ENCODE measurements at places on chromosomes 12 and 14.

GRCh38 chr12:5586201-5586600 lies 154.3 kb downstream of the NTF3 start:
- H3K36me3 ChIP-seq: no peaks in the 10 kb centered on the region
- DNase-seq: no peak
- H3K27ac ChIP-seq: no peak overlapping the region
- no peaks in the 10 kb centered on the region for H3K27me3 ChIP-seq

DNA sequence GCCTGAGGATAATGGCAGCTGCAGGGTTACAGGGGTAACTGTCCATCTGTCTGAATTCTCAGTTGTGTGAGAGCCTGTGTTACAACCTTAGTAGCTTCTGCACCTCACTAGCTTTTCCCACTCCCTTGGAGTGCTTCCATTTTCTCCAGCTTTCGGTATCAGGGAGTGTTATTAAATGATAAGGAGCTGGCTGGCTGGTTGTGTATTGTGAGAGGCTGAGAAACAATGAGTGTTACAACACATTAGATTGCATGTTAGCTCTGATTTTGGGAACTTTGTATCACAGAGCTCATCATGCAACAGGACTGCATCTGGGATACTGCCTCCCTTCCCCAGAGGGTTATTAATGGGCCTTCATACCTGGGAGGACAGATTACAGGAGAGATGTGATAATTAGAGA lies 723.7 kb downstream of the DIO2 start:
- H3K4me1 ChIP-seq: no peaks in the 10 kb centered on the region
- H3K27ac ChIP-seq: no peak overlapping the region
- H3K36me3 ChIP-seq: no peaks in the 10 kb centered on the region
- no peak for DNase-seq

GRCh38 chr14:100402631-100403030 lies 79.5 kb downstream of the SLC25A47 start:
- H3K4me3 ChIP-seq: no peak overlapping the region
- DNase-seq: no peak
- no peaks in the 10 kb centered on the region for H3K4me1 ChIP-seq
- no peaks in the 10 kb centered on the region for H3K36me3 ChIP-seq
- no peaks in the 10 kb centered on the region for H3K27me3 ChIP-seq

GRCh38 chr12:52277486-52278245 lies 3.2 kb downstream of the KRT86 start:
- H3K36me3 ChIP-seq: no peaks in the 10 kb centered on the region
- H3K27me3 ChIP-seq: no peaks in the 10 kb centered on the region
- DNase-seq: no peak
- no peaks in the 10 kb centered on the region for H3K4me1 ChIP-seq
- H3K4me3 ChIP-seq: no peak overlapping the region
- H3K27ac ChIP-seq: no peak overlapping the region

- H3K27ac ChIP-seq: peak within 1 kb of the TSS; percentile 87
- H3K4me3 ChIP-seq: peak within 1 kb of the TSS; percentile 75
- H3K36me3 ChIP-seq: no peaks in the 10 kb centered on the region
- peak; percentile 69 for DNase-seq
- no peaks in the 10 kb centered on the region for H3K27me3 ChIP-seq
Observed at GRCh38 chr12:2959192-2959504, at the start of gene TEAD4. TEAD4 (plus strand) TSS chr12:2959397.

- DNase-seq: no peak
- no peak overlapping the region for H3K4me3 ChIP-seq
- H3K36me3 ChIP-seq: no peaks in the 10 kb centered on the region
- no peak overlapping the region for H3K27ac ChIP-seq
Observed at GRCh38 chr12:99146730-99147129, 500.8 kb upstream of the GARIN6 start.

GRCh38 chr12:78290606-78291345 lies 460.1 kb downstream of the NAV3 start:
- H3K4me3 ChIP-seq: no peak overlapping the region
- H3K27ac ChIP-seq: no peak overlapping the region
- DNase-seq: no peak
- H3K36me3 ChIP-seq: no peaks in the 10 kb centered on the region

- H3K27me3 ChIP-seq: no peaks in the 10 kb centered on the region
- DNase-seq: no peak
- H3K4me3 ChIP-seq: no peak overlapping the region
- H3K36me3 ChIP-seq: no peaks in the 10 kb centered on the region
Observed at GRCh38 chr14:64234877-64235651, 59.1 kb downstream of the ESR2 start.

GRCh38 chr14:93536945-93537344 lies 106.2 kb downstream of the UNC79 start:
- H3K4me1 ChIP-seq: no peaks in the 10 kb centered on the region
- H3K27ac ChIP-seq: no peak overlapping the region
- H3K36me3 ChIP-seq: no peaks in the 10 kb centered on the region
- H3K27me3 ChIP-seq: no peaks in the 10 kb centered on the region
- no peak for DNase-seq
- no peak overlapping the region for H3K4me3 ChIP-seq

- no peaks in the 10 kb centered on the region for H3K4me1 ChIP-seq
- no peak overlapping the region for H3K27ac ChIP-seq
- no peak overlapping the region for H3K4me3 ChIP-seq
- no peak for DNase-seq
- no peaks in the 10 kb centered on the region for H3K27me3 ChIP-seq
Observed at GRCh38 chr14:101252443-101253214, 308.7 kb upstream of the DIO3 start.

- DNase-seq: peak; percentile 47
- no peaks in the 10 kb centered on the region for H3K4me1 ChIP-seq
- H3K27me3 ChIP-seq: no peaks in the 10 kb centered on the region
- H3K27ac ChIP-seq: peak overlapping the region; percentile 32
Observed at GRCh38 chr14:90698379-90698869, 117.8 kb downstream of the TTC7B start.

- H3K4me1 ChIP-seq: no peaks in the 10 kb centered on the region
- no peak overlapping the region for H3K27ac ChIP-seq
- DNase-seq: no peak
- H3K27me3 ChIP-seq: no peaks in the 10 kb centered on the region
- H3K4me3 ChIP-seq: no peak overlapping the region
Observed at GRCh38 chr12:103272949-103273348, 222.8 kb downstream of the C12orf42 start.

- H3K4me1 ChIP-seq: no peaks in the 10 kb centered on the region
- no peaks in the 10 kb centered on the region for H3K27me3 ChIP-seq
- DNase-seq: no peak
- no peaks in the 10 kb centered on the region for H3K36me3 ChIP-seq
Observed at GRCh38 chr14:74867673-74868072, 8.3 kb downstream of the PROX2 start.

- H3K27me3 ChIP-seq: no peaks in the 10 kb centered on the region
- DNase-seq: no peak
- no peak overlapping the region for H3K4me3 ChIP-seq
Observed at GRCh38 chr14:61730756-61731373, 31.4 kb upstream of the SNAPC1 start.

- H3K27ac ChIP-seq: no peak overlapping the region
- DNase-seq: no peak
- no peaks in the 10 kb centered on the region for H3K4me1 ChIP-seq
Observed at GRCh38 chr14:49582113-49582977, 3.8 kb downstream of the RPS29 start.

GRCh38 chr12:57236925-57237595 lies 7.5 kb downstream of the SHMT2 start:
- no peak overlapping the region for H3K4me3 ChIP-seq
- peak; percentile 15 for DNase-seq
- H3K36me3 ChIP-seq: no peaks in the 10 kb centered on the region
- H3K4me1 ChIP-seq: no peaks in the 10 kb centered on the region

DNA sequence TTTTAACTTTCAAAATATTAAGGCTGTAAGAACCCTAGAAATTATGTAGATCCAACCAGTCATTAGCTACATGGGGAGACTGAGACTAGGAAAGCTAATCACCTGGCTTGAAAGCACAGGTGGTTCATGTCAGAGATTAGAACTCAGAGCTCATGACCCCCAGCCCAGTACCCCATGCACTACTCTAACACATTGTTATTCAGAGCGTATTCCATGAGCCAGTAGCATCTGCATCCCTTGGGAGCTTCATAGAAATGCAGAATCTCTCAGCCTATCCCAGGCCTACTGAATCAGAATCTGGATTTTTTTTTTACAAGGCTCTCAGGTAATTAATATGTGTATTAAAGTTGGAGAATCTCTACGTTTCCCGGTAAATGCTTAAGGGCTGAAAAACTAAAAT lies 161.7 kb downstream of the BTG1 start:
- peaks cover 18% of the 10 kb centered on the region for H3K4me1 ChIP-seq
- H3K27ac ChIP-seq: peak overlapping the region; percentile 66
- H3K36me3 ChIP-seq: no peaks in the 10 kb centered on the region
- no peaks in the 10 kb centered on the region for H3K27me3 ChIP-seq
- DNase-seq: no peak

DNA sequence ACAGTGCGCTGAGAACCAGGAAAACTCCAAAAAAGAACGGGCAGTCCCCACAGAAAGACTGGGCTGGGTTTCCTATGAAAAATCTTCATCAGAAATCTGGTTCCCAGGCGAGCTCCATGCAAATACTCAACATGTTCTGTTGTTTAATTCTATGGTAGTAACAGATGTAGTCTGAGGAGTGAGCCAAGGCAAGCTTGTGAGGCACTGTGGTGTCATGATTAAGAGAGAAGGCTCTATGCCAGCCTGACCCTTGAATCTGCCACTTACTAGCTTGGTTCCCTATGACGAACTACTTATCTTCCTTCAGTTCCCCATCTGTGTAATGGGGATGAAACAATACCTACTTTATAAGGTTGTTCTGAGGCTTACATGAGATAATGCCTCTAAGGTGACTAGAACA lies 10.7 kb downstream of the POMT2 start:
- H3K27ac ChIP-seq: no peak overlapping the region
- H3K36me3 ChIP-seq: no peaks in the 10 kb centered on the region
- H3K4me1 ChIP-seq: peaks cover 13% of the 10 kb centered on the region
- no peak for DNase-seq

GRCh38 chr14:75487155-75487671 lies 35.1 kb upstream of the BATF start:
- no peaks in the 10 kb centered on the region for H3K4me1 ChIP-seq
- no peaks in the 10 kb centered on the region for H3K27me3 ChIP-seq
- H3K27ac ChIP-seq: no peak overlapping the region

DNA sequence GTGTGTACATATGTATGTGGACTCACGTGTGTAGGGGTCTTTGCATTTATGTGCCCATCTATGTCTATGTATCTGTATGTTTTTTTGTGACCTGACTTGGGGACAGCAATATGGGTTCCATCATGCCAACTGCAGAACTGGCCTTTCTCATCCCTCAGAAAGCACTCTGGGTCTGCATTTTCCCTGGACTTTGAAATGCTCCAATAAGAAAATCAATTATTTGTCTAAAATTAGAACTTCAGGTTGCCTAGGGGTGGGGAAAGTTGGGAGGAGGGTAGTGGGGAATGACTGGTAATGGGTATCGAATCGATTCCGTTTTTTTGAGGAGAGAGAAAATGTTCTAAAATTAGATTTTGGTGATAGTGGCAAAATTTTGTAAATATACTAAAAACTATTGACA lies 140.8 kb upstream of the NOS1 start:
- H3K27me3 ChIP-seq: no peaks in the 10 kb centered on the region
- no peak overlapping the region for H3K4me3 ChIP-seq
- H3K36me3 ChIP-seq: no peaks in the 10 kb centered on the region
- no peaks in the 10 kb centered on the region for H3K4me1 ChIP-seq
- no peak for DNase-seq

GRCh38 chr14:29814156-29815015 lies 113.3 kb downstream of the PRKD1 start:
- no peak for DNase-seq
- no peak overlapping the region for H3K27ac ChIP-seq
- H3K4me1 ChIP-seq: no peaks in the 10 kb centered on the region
- H3K4me3 ChIP-seq: no peak overlapping the region
- H3K27me3 ChIP-seq: no peaks in the 10 kb centered on the region

DNA sequence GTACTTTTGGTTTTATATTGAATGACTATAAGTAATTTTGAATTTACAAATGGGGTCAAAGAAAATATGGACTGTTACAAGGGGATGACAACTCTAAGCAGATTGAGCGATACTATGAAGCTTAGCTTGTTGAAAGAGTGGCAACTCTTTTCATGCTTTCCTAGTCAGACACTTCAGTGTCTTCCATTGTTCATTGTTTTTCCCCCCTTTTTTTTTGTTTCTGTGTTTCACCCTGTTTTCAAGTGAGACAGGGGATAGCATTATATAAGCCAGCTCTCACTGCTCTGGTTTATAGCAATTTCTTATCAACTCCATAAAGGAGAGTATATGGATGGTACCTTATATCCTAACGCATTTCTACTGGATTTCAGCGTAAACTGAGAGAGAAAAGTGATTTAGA lies 24.6 kb downstream of the PEBP1 start:
- H3K27me3 ChIP-seq: no peaks in the 10 kb centered on the region
- H3K27ac ChIP-seq: no peak overlapping the region
- no peaks in the 10 kb centered on the region for H3K36me3 ChIP-seq
- DNase-seq: no peak
- H3K4me3 ChIP-seq: no peak overlapping the region

DNA sequence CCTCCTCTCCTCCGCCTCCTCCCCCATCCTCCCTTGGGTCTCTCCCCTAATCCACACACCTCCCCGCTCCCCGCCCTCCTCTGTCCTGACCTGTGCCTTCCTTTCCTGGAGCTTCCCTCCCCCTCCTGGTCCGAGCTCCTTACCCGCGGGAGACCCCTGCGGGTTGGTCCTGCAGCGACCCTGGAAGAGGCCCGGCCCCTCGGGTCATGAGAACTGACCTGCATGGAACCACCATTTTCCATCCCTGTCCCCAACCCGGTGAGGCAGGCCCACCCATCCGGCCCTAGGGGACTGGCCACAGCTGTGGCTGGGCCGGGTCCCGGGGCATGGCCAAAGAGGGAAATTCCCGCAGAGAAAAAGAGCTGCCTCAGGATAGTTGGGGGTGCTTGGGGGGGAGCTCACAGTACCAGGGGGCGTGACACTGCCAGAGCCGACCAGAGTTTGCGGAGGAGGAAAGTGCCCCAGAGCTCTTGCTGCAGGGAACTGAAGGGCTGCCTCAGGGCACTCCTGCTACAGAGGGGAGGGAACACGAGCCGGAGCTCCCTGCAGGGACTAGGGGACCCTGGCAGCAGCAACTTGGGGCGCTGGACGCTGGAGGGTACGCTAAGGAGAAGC lies 613 bp downstream of the ARHGEF40 start:
- H3K27me3 ChIP-seq: no peaks in the 10 kb centered on the region
- H3K36me3 ChIP-seq: no peaks in the 10 kb centered on the region
- peak; percentile 64 for DNase-seq
- peak overlapping the region; percentile 95 for H3K27ac ChIP-seq

DNA sequence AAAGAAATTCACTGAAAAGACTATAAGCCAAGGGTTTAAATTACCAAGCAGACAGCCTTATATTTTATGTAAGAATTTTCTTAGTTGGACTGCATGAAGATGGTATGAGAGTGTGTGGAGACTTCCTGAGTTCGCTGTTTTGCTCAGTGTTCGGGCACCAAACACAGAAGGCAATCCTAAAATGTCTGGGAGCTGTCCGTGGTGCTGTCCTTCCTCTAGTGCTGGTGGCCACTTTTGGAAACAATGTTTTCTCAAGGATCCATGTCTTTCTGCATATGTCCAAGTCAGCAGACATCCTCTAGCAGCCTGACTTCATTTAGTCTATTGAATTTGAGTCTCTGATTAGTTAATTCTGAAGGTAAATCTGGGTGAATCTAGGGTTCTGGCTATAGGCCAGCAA lies 135.8 kb downstream of the SLC8A3 start:
- no peaks in the 10 kb centered on the region for H3K27me3 ChIP-seq
- H3K4me3 ChIP-seq: no peak overlapping the region
- no peak for DNase-seq
- no peaks in the 10 kb centered on the region for H3K36me3 ChIP-seq
- H3K27ac ChIP-seq: no peak overlapping the region
